ENCODE measurements at places on chromosomes 6 and 20.

DNA sequence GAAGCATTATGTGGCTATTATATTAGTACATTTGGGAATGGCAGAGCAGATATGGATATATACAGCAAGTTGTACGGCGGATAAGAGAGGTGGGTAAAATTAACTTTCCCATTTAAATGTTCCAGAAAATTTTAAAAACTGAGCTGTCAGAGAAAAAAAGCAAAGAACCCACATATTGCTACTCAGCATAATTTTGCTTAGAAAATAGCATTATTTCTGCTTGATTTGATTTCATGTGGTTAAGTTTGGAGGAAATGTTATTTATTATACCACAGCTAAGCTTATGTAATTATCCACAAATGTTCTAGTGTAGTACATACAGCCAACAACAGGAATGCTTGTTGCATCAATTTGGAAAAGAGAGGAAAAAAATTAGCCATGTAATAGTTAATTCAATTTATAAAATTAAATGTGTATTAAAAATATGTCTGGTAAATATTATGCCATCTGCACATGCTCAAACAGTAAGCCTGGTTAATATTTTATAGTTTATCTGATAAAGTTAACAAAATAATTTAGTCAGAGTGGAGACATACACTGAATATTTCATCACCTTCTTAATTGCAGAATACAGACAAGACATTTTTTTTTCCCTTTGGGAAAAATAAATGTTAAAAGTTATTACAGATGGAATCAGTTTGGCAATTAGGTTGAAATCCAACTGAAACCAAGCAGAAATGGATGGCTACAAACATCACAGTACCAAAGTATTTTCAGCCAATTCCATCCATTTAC, 172.1 kb upstream of the ID4 start:
- no peak for DNase-seq

GRCh38 chr6:43113431-43114260, 37.5 kb downstream of the PTK7 start:
- DNase-seq: no peak

DNA sequence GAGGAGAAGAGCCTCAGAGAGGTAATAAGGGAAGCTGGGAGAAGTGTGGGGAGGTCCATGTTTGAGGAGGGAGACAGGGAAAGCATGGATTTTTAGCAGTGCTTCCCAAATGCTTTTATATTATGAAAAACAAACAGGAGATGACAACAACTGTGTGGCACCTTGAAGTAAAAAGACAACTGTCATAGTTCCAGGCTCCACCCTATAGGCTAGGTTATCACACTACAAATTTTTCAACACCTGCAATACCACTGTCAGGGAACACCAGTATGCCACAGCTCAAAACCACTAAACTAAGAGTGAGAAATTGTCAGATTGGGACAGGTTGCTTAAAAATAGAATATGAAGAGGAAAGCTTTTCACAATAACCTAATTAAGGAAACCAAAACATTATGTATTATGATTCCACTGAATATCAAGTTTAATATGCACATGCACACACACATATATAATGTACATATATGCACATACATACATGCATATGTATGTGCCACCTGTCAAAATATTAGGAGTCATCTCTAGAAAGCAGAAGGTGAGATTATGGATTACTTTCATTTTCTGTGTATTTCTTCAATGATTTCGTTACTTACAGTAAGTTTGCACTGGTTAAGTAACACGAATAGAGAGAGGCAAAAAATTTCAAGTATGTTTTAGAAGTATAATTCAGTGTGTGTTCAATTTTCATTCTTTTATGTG, 261.2 kb downstream of the PTPRK start:
- DNase-seq: no peak

DNA sequence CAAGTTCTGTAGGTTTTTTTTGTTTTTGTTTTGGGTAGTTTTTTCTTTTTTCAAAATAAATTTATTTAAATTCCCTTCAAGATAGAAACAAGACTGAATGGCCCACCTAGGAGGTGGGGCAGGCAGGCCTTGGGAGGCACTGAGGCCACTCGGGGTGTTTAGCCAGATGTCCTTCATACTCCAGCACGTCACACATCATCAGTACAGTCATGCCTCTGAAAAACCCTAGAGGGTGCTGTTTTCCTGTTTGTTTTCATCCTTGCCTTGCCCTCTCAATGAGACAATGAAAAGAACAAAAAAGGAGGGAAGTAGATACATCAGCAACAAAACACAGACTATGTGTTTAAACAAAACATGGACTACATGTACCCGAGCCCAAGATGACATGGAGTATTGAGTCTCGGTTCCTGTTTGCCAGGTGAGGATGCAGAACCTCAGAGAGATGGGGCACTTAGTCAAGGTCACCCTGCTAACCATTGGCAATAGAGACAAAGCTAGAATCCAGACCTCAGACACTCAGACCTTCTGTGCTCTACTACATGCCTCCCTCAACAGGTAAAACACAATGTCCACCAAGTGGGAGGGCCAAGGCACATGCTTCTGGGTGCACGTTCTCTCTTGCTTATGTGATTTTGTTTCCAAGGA, 26.8 kb upstream of the CLIC5 start:
- DNase-seq: peak; percentile 32

DNA sequence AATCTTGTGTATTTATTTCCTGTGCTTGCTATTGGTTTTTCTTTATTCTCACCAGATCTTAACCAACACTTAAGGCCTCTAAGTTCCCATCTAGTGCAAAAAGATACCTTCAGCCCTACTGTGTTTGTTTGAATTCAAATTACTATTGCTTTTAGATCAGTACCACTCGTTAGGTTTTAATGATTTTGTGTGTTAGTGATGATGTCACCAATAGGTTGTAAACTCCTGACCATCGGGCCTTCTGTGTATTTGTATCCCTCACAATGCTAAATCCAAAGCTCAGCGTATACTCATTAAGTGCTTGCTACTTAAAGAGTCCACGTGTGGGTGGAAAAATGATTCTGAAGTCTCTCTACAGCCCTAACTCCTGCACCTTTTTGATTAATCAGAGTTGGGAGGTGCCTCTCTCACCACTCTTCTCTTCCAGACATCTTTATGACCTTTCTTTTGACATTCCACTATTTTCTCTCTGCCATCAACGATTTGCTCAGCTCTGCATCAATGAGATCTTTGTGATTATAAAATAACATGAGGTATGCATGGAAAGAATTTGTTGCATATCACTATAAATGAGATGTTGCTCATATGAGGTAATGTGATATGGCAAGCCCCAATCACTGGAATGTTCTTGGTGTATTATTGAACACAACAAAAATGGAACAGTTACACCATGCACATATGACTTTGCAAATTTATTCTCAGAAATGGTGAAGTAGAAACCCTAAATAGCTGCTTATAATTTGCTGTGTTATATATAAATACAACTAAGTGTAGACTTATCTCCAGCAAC, 55.1 kb upstream of the LAMA2 start:
- DNase-seq: no peak

Measured in NCI-H1105 (cell line).